ENCODE measurements at places on chromosomes 4 and X.

GRCh38 chrX:22366166-22366702, 93.5 kb downstream of the CBLL2 start:
- no peak for DNase-seq

DNA sequence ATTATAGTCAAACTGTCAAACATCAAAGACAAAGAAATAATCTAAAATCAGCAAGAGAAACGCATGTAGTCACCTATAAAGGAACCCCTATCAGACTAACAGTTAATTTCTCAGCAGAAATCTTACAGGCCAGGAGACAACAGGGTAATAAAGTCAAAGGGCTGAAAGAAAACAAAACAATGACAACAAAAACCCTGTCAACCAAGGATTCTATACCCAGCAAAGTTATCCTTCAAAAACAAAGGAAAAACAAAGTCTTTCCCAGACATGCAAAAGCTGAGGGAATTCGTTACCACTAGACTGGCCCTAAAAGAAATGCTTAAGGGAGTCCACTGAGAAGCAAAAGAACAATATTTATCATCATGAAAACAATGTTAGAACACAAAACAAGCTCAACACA, 22.1 kb downstream of the TMEM154 start:
- no peak for DNase-seq

- no peak for DNase-seq
Observed at GRCh38 chr4:120443116-120443515, 376.5 kb upstream of the MAD2L1 start.

DNA sequence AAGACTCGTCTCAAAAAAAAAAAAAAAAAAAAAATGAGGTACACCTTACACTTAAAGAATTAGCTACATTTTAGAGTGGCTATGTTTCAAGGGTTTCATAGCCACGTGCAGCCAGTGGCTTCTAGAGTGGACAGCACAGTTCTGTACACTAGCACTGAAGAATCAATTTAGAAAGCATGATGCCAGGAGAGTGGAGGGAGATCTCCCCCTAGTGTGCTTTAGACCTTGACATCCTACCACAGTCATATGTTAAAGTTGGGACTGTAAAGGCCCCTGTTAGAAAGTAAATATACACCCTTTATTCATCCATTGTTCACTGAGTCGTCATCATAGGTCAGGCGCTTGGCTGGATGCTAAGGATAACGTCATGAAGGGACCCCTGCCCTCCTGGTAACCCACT, 179.4 kb downstream of the QDPR start:
- DNase-seq, result no peak

DNA sequence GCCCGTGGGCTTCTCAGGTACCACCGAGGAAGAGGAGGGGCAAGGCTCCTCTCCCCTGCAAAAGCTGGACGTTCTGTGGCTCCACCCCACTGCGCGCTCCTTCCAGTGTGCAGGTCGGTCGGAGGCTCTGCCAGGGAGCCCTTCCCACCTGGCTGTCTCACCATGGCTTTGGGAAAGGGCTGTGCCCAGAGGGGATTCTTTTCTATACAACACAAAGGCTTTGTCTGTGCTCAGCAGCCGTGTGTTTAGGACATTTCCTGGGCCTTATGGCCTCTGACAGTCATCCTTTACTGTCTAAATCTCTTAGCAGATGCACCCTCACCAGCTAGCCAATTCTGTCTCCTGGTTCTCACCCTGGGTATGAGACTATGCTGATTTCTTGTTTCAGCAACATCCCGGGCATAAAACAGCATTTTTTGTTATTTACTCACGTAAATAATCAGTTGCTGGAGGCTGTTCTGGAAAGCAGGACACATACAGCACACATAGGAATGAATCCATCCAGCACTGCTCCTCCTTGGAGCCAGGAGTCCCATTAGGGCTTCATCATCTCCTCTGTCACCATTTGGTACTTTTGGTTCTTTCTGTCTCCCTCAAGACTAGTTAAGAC, 20.4 kb upstream of the ATXN3L start:
- DNase-seq, result no peak

GRCh38 chrX:19852014-19853005, 35.1 kb downstream of the SH3KBP1 start:
- no peak for DNase-seq

GRCh38 chr4:129862461-129862860, 766.5 kb downstream of the C4orf33 start:
- no peak for DNase-seq

DNA sequence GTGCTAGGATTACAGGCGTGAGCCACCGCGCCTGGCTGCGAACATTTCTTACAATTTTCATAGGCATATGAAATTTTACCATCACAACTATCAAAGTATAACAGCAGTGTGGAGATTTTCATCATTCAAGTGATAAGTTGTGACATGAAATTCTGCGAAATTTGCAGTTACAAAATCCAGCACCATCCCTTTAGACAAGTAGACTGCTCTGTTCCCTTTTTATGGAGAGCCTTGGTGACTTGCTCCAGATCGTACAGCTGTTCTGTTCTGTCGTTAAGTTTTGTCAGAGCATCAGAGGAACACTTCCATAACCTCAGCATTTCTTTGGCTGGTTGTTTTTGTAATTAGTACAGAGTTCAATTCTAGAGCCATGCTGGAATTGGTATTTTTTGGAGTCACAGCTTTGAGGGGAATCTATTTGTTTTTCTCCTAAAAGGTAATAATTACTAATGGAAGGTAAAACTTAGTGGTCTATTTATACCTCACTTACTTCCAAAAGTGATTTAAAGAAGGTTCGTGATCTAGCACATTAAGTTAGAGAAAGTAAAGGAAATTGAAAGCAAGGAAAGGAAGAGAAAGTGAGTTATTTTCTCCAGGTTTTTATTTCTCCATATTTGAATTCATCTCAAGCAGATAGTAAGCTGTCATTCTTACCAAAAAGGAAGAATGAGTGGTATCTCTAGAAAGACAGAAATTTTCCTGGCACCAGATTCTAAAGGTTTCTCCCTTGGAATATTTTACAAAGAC, 22.1 kb downstream of the ZRSR2 start:
- DNase-seq, result no peak

DNA sequence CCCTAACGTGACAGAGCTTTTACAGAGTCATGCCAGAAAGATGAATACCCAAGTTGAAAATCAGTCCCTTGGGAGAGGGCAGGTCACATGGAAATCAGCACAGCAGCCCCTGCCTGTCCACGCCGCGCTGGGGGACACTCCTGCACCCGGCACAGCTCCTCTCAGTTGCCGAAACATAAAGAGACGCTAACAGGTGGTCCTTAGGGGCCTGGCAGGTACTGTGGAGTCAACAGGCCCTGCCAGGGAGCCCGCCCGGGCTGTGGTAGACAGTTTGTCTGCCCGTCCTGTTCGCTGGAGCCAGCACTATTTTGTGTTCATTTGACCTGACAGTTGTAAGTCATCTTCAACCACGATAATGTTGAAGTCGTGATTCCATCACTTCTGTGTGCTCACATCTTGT, 30.5 kb downstream of the NELFA start:
- DNase-seq, result no peak

GRCh38 chr4:123699880-123700771, 303.5 kb downstream of the SPRY1 start:
- no peak for DNase-seq

GRCh38 chr4:146371812-146372211, 149.9 kb downstream of the SLC10A7 start:
- no peak for DNase-seq

- no peak for DNase-seq
Observed at GRCh38 chrX:25646156-25646555, 492.0 kb upstream of the MAGEB18 start.

DNA sequence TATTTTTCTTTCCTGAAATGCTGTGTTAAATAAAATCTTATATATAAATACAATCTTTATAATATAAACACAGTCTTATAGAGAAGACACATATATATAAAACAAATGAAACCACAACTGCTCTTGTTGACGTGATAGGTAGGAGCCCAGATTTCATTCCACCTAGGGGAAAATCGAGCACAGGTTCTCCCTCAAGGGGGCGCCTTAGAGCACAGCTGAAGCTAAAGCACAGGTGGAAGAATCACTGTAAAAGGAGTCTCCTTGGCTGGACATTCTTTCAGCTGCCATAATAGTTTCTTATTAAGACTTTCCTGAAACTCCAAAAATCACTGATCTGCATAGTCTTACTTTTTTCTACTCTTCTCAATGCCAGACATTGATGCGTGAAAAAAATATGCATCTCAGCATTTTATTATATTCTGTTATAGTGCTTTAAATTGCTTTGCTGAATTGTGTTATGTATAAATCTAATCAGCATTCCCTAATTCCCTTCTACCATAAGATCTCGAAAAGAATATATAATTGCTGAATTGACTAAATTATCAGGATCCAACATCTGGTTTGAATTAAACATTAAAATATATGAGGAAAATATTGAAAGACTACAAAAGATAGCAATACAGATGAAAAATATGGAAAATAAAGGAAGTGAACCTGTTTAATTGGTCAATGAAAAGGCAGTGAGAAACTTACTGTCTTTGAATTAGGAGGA, 25.5 kb upstream of the RXFP1 start:
- no peak for DNase-seq

DNA sequence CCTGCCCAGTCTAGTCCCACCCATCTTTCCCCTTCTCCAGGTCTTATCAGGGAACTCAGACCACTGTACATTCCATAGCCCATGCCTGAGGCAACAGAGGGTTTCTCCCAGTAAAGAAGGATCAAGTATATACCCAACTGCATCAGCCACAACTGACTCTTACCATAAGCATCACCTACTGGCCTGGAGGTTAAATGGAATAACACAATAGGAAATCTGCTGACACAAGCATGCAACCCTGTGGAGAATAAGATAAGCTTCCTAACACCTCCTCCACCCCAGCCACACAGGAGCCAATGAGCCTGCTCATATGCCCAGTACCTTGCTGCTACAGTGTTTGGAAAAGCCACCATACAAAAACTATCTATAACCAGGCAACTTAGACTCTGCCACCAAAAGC, 34.6 kb upstream of the PLK4 start:
- no peak for DNase-seq

GRCh38 chrX:18672008-18672407, at the start of gene RS1:
Gene RS1 (minus strand): TSS chrX:18672108. CDS start chrX:18672068, 40 bp downstream.
- DNase-seq, result no peak

DNA sequence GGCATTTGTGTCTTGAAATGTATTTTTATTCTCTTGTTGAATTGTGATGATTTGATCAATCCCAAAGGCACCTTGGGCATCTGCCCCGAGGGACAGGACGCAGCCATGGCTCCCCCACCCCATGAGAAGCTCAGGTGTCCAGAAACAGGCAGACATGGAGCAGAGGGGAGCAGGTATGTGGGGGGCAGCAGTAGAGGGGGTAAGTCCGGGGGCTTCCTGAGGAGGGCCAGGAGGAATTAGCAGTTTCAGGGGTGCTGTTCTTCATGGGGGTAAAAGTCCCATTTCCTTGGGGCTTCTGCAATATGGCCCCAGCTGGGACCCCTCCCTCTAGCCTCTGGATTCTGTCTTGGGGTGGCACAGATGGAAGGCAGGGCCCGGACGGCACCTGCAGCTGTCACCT, 67.0 kb upstream of the HMX1 start:
- DNase-seq, result no peak

- DNase-seq, result no peak
Observed at GRCh38 chr4:7808752-7809151, 130.9 kb downstream of the AFAP1 start.

GRCh38 chr4:138724530-138724929, 291.1 kb upstream of the NOCT start:
- DNase-seq, result no peak

DNA sequence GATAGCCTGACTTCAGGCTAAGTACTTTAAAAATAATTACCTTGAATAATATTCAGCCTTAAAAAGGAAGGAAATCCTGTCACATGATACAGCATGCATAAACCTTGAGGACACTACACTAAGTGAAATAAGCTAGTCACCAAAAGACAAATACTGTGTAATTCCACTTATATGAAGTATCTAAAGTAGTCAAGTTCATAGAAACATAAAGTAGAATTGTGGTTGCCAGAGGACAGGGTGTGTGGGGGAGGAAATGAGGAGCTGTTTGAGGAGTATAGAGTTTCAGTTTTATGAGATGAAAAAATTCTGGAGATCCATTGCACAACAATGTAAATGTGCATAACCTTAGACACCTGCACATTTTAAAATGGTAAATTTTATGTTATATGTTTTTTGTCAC, 5.6 kb upstream of the STPG2 start:
- DNase-seq, result no peak

GRCh38 chr4:136025540-136025939, 1506.8 kb downstream of the PCDH18 start:
- DNase-seq, result no peak

- no peak for DNase-seq
Observed at GRCh38 chrX:1463581-1463980, 10.9 kb upstream of the ASMTL start.

DNA sequence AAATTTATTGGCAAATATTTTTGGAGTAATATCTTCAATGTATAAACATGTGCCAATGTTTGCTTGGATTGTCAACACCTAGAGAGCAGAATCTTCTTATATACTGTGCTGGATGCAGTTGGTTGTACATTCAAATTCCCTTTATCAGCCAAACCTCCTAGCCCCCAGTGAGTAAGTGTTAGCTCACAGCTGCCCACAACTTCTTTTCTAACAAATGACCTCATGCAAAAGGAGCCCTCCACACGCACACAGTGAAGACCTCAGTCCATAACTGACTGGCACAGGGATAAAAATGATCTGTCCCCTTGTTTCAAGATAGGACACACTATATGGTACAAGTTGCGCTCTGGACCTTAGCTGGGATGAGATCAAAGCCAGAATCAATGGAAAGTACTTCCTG, 458.0 kb upstream of the NWD2 start:
- DNase-seq, result no peak

DNA sequence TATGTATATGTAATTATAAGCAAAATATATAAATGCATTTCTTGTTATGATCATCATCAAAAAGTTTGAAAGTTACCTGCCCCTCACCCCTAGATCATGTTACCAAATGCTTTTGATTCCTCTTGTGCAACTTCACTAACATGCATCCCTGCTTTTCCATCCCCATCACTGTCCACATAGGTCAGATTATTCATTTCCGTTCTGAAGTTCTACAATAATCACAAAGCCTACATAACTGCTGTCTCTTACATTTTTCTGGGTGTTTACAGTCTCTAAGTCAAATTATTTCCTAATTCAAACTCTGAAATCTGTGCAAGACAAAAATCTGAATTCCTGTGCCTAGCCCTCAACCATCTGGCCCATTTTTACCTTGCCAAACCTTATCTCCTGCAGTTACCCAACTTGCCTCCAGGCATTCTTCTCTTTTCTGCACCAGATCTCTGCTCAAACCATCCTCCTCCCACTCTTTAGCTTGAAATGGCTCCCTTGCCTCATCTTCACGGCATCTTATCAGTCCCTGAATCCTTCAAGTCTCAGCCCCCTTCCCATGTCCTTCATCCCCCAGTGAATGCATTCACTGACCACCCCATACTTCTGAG, 42.4 kb upstream of the SLC39A8 start:
- DNase-seq, result no peak

DNA sequence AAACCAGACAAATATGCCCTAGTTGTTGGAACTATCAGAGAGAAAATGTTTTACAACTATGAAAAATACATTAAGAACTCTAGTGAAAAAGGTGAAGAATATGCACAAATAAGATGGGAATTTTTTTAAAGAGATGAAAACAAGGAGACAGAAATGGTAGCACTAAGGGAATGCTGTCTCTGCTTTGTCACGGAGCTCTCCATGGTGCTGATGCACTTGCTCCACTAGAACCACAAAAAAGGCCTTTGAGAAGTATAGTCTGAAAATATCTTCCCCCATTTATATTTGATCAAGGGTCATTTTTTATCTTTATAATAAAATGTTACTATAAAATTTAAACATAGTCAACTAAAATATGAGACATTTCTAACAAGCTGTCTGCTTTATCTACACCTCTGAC, 1655.5 kb upstream of the AGA start:
- no peak for DNase-seq

All from mucosa of descending colon (tissue), 3 donors.